ENCODE measurements at places on chromosomes 11 and 22.
A peak's percentile ranks its signal among the peaks of the same experiment; 100 is the strongest.

- no peak for DNase-seq
Measured at GRCh38 chr22:23684561-23685031, 6.2 kb upstream of the RGL4 start.

DNA sequence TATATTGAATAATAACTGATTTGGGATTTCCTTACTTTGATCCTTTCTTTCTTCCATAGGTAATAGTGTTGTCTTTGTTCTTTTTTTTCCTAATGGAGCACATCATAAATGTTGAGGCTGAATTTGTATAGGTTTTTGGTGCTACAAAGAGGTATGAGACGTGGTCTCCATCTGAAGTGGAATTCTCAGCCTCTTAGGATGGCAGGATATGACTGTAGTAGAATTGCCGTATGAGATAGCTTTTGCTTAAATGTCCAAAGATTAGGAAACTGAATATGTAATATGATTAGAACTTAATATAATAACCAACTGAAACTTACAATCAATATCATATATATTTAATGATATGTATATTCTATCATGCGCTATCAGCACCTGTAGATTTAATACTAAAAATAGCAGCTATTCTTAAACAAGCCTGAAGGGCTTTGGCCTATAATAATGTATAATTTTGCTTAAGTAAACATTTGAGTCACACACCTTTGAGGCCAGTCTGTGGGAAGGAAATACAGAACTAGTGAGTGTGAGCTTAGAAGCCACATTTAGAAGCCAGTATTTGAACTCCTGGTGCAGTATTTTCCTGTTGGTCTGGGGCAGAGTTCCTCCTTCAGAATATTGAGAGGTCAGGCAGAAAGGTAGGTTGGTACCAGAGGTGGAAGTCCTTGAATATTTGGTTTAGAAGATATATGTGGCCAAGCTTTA lies 62.6 kb downstream of the SWAP70 start:
- no peak for DNase-seq

- no peak for DNase-seq
Measured at GRCh38 chr11:87300640-87301380, 263.1 kb downstream of the TMEM135 start.

- no peak for DNase-seq
Measured at GRCh38 chr22:41695211-41695610, 4.1 kb upstream of the MEI1 start.

DNA sequence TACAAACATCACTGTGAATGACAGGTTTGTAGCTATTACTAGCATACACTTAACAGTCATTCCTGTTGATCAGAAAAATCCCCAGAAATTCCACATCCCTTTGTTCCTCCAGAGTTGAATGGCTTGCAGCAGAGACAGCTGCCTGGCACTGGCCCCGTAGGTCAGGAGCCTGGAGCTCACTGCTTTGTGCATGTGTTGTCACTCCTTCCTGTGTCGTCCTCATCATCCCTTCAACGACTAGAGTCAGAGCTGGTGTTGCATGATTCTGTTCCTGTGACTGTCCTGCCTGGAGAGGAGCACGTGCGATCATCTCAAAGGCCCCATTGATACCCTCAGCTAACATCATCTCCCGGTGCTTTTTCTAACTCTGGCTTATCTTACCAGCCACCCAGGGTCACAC lies 58.3 kb downstream of the LDLRAD3 start:
- DNase-seq = no peak

DNA sequence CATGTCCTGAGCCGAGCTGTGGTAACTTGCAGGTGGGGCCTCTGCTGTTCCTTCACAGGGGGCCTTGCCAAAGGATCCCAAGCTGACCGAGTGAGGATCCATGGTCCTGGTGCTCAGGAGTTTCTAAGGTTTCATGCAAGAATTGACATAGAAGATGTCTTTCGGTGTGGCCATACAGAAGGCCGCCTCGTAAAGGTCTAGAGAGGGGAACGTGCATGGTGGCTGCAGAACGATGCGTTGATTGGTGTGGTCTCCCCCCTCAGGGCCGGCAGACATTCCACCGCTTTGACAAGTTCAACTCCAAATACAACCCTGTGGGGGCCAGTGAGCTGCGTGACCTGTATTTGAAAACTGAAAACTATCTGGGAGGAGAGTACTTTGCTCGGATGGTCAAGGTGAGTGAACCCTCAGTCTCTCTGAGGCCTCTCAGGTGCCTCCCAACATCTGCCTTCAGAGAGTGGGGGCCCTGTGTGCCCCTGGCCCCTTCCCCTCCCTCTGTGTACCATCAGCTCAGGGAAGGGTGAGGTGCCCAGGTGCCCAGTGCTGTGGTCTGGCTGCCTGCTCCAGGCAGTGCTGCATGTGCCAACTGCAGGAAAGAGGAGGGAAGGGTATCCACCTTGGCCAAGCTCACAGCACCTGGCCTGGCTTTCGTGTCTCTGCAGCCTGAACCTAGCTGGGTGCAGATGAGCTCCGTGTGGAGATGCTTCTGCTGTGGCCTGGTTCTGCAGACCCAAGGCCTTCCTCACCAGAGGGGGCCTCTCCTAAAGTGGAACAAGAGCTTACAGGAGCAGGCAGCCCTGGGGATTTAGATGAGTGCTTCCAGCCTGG lies 39.8 kb downstream of the AMPD3 start:
- peak; percentile 11 for DNase-seq

GRCh38 chr11:119389611-119390254 lies 8.2 kb upstream of the USP2 start:
- no peak for DNase-seq

- DNase-seq = no peak
Measured at GRCh38 chr11:115447273-115447864, 56.8 kb downstream of the CADM1 start.

GRCh38 chr11:125364121-125364826 lies 131.8 kb downstream of the FEZ1 start:
- no peak for DNase-seq

DNA sequence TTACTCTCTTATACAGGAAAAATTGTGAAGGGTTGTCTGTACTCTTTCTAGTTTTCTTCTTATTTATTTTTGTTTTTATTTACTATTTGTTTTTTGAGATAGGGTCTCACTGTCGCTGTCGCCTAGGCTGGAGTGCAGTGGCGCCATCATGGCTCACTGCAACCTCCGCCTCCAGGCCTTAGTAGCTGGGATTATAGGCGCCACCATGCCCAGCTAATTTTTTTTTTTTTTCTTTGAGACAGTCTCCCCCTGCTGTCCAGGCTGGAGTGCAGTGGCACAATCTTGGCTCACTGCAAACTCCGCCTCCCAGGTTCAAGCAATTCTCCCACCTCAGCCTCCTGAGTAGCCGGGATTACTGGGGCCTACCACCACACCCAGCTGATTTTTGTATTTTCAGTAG lies 18.4 kb downstream of the CUL5 start:
- no peak for DNase-seq

- no peak for DNase-seq
Measured at GRCh38 chr22:34080433-34080832, 160.2 kb upstream of the LARGE1 start.

DNA sequence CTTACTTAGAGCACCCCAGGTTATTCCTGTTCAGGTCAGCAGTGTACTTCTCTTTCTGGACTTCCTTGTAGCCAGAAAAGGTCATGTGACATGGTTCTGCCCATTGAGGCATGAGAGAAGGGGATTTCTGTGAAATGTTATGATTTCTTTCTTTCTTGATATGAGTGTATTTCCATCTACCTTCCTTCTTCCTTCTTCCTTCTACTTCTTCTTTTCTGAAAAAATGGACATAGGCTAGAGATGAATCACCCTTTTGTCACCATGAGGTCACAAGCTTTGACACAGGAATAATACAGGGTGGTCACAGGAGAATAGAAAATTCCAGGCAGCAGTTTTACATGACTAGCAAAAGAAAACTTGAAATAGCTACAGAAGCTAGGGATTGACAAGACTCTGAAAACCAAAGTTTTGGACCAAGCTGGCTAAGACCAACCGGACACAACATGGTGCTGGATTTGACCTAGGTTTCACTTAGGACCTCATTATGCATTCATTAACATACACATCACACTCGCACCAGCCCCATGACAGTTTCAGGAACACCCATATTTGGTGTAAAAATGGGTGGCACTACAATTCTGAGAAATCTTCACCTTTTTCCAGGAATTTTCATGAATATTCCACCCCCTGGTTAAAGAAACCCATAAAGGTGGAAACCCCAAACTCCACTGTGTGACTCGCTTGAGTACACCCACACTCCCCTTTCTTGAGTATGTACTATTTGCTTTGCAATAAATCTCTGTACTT lies 21.2 kb upstream of the MAP6 start:
- no peak for DNase-seq
